ENCODE measurements at places on chromosomes 6 and 20.

DNA sequence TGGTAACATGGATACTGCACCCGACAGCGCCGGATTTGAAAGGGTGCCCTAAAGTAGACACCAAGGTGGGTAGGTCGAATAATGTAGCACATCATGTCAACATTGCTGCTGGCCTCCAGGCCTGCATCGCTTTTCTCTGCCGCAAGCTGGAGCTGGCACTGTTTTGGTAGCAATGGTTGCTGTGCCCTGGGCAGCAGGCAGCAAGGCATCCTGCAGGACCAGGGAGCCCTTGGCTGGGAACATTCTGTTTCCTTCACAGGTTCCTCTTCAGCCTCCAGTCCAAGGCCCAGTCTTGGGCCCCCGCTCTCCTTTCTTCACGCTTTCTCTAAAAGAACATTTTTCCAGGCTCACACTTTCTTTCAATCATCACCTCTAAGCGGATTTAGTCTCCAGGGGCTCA is 365.8 kb upstream of the JARID2 start:
- DNase-seq: no peak

DNA sequence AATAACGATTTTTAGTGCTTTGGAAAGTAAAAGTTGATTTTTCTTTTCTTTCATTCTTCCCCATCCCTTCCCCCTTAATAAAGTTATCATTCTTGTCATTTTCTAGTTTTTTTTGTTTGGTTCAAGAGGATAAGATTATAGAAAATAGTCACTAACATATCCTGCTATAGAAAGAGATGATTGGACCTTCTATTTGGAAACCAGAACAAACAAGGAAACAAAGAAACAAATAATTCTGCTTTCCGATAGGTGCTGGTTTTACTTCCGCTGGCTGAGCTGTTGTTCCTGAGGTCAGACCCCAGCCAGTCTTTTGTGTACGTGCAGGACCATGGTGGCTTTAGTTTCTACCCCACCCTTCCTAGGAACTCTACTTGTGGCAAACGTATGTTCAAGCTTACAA is at the start of gene CDH26:
CDH26 (plus strand) TSS at position 301 of the 400 bp plus-strand sequence. CDS start 304 bp downstream, outside the sequence.
- DNase-seq: no peak

DNA sequence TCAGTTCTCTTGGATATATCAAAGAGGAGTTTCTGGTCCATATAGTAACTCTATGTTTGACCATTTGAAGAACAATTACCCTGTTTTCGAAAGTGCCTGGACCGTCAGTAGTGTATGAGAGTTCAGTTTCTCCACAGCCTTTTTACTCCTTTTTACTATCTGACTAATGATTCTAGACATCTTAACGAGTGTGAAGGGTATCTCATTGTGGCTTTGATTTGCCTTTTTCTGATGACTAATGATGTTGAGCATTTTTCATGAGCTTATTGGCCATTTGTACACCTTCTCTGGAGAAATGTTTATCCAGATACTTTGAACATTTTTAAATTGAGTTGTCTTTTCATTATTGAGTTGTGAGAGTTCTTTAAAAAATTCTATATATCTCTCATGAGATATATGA is 114.9 kb upstream of the ATXN1 start:
- DNase-seq: no peak

DNA sequence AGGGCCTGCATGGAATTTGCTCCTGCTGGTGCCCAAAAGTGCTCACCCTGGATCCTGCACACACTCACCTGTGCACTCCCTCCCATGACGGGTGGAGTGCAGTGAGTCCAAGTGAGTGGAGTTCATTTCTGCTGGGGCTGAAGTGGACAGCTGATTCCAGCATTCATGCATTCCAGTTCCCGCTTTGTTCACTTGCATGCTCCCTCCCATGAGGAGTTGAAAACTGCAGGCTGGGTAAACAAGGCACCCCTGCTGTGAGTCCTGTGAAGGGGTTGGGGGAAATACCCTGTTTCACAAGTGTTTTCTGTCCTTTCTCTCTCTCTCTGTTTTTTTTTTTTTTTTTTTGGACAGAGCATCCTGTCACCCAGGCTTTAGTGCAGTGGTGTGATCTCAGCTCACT is 454.1 kb upstream of the NOX3 start:
- no peak for DNase-seq

DNA sequence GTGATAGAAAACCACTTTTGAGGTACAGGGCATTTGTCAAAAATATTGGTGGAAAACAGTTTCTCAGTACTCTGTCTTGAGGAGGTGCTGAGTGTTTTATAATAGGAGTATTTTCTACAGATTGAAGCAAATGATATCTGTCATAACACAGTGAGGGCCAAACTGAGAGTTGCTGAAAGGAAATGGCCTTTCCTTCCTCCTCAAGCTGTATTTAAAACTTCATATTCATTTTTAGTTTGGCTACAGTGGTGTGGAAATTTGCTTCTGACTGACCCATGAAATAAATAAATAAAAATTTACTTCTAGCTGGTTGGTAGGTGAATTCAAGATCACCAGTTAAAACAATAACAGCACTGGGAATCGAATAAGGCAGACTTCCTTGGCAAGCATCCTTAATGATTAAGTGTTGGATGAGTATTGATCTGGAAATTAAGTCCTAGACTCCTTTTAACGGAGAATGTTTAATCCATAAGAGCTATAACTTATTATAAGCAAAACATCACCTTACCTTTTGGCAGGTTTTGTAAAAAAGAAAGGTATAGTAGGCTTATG is 828.6 kb upstream of the CITED2 start:
- no peak for DNase-seq

DNA sequence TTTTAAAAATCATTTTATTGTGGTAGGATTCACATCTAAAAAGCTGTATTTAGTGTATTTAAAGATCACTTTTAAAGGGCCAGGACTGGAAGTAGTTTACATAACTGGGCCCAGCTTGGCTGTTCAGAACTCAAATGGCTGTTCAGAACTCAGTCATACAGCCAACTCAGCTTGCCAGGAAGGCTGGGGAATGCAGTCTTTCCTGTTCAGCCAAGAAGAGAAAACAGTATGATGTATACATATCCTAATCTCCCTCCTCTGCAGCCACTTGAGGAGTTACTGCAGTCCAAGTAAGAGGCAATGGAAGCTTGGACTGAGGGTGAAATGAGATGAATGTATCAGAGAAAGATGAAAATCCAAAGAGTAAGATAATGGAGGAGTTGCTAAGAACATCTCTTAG is 24.6 kb downstream of the DSTN start:
- no peak for DNase-seq

DNA sequence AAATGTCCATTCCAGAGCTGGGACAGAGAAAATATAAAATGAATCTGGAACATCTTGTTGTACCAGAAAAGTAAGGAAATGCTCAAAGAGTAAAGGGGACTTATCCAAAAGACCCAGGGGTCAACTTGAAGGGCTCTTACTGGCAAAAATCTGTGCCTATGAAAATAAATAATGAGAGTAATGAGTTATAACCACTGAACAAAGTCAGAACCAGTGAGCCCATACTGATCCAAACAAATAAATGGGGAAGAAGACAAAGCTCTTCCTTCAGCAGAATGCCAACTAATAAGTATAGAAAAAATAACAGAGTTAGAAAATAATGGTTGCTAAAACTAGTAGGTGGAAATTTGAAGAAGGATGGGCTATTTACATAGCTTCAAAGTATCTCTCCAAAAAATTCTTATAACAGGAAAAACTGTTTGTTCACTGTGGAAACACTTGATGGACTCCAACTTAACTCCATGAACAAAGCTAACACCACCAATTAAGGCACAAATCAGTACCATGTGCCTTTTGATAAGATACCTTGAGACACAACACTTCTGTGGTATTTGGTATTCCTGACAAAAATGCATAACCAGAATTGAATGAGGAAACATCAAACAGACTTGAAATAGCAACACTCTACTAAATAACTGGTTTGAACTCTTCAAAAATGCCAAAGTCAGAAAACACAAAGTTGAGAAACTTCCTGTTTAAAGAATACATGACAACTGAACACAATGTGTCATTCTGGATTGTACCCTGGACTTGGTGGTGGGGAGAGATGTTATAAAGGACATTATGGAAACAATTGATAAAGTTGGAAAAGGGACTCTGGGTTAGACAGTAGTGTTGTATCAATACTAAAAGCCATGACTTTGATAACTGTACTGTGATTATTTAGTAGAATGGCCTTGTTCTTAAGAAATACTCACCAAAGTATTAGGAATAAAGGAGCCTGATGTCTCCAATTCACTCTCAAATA is 197.5 kb downstream of the ISM1 start:
- DNase-seq: no peak

DNA sequence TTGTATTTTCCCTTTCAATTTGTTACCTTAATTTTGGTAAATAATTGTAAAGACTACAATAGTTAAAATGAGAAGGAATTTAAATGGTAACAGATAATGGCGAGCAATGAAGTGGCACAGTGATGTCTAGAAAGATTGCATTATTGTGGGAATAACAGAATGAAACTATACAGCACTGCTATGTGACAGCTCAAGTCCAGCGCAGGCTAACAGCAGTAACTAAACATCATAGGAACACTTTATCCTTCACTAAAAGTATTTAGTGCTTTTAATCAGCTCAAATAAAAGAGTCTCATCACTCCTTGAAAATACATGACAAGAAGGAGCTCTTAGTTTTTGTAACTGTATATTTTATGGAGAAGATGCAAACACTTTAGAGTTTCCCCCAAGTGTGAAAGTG is 190.8 kb downstream of the TENT5A start:
- no peak for DNase-seq

GRCh38 chr6:85458184-85458583 is 8.3 kb downstream of the NT5E start:
- no peak for DNase-seq

All from T-helper 1 cell (primary cell).